ENCODE measurements at places on chromosomes 5 and 9.

- no peak for DNase-seq
Observed at GRCh38 chr5:139399501-139400121, 4.3 kb downstream of the SPATA24 start.

DNA sequence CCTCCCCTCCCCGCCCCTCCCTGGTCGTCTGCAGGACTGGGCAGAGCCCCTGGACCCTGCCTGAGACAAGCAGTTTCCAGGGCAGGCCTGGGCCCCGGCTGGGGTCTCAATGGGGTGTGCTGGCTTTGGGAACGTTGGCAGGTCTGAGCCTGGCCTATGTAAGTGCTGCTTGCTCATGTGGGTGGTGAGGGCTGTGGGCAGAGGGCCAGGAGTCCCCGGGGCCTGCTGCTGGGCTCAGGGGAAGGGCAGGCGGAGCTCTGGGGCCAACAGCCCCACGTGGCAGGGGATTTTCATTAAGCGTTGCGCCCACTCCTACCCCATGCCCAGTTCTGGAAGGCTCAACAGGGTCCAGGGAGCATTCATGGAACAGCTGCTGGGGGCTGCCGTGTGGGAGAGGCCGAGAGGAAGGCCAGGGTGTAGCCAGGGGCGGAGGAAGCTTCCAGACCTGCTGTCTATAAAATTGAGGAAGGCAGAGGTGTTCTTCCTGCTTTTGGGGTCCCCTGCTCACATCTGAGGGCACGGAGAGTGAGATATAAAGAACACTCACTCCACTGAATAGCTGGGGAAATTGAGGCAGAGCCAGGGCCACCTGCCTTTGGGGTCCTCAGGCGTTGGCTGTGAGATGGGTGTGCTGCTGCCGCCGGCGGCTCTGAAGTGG is 32.5 kb downstream of the RXRA start:
- DNase-seq: no peak

DNA sequence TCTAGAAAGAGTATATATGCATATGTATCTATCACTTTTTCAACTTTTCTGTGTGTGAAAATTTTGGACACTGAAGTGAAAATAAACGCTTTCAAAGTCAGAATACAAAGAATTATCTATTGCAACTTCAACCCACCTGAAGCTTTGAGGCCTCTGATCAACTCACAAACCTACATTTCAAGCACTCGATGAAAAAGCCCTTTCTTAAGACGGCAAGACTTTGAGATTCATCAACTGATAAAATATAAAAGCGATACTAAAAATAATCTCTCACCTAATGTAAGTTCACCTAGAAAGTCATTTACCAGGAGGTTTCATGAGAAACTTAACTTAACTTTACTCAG is 1.2 kb downstream of the GOLPH3 start:
- DNase-seq: no peak

- DNase-seq: no peak
Observed at GRCh38 chr9:133717113-133718031, 20.8 kb downstream of the SARDH start.
